ENCODE measurements at places on chromosomes 3 and 15.

- no peak for DNase-seq
Measured at GRCh38 chr3:9679476-9680080, 24.1 kb upstream of the CPNE9 start.

GRCh38 chr3:74564560-74564959 lies 49.9 kb downstream of the CNTN3 start:
- DNase-seq, result no peak

DNA sequence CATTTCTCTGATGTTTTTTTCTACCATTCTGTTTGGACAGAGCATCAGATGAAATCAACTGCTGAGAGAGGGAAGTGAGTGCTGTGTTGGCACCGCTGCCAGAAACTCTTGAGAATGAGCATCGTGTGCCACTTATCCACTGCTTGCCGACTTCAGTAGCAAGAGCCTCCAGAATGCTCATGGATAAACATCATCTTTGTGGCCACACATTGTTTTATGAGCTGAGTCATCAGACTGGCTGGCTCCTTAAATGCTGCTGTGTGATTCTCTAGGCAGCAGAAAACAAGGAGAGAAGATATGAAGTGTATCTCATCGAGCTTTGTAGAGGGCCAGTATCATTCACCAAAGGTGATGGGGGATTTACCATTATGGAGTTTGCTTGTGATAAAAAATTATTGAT lies 3.4 kb upstream of the DOCK3 start:
- DNase-seq, result no peak

- no peak for DNase-seq
Measured at GRCh38 chr3:71874618-71875017, 89.7 kb upstream of the PROK2 start.

GRCh38 chr3:177835917-177836316 lies 638.6 kb upstream of the TBL1XR1 start:
- DNase-seq, result no peak

DNA sequence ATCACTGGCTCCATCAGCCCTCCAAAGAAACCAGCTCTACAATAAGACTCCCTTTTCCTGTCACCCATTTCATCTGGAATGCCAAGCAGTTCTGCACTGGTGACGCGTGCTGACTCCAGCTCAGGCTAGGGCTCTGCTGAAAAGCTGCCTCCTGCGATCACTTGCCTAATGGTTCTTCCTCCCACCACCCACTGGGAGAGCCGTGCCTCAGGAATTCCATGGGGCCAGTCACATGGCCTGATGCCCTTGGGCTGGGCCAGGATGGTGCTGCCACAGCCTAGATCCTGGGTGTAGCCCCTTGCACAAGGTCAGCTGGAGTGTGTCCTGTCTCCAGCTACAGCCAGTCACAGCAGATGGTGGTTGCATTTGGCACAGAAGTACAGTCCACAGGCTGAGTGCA lies 98.9 kb downstream of the DNAJB8 start:
- DNase-seq, result no peak

Measured in head of caudate nucleus (tissue), 42 donors.